OCI-LY7 (cell line): ENCODE measurements at places on chromosomes 11 and 22. TPM values are rescaled to one million over a fixed set of nuclear protein-coding genes. Genes with fewer than 3 reads are reported as not detected.

GRCh38 chr22:35900483-35901168 lies 128.0 kb downstream of the RBFOX2 start:
- no peak for DNase-seq

The SMTNL1 gene
- total RNA-seq: not detected in 2 replicates

DNA sequence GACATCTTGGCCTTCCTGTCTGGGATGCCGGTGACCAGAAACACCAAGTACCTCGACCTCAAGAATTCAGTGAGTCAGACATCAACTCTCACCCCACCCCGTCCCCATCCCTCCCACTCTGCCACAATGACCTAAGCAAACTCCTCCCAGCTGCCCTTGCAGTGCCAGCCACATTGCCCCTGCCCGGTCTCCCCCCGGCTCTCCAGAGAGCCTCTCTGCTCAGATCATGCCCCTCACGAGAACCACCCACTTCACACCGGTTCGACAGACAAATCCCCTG lies 23.6 kb upstream of the MYRF start:
- DNase-seq: no peak

The EMID1 gene
- total RNA-seq: not detected in 2 replicates

The YAP1 gene
- total RNA-seq: 0.11 TPM in 1 of 2 replicates, not detected in the other

The MRGPRF gene
- total RNA-seq: not detected in 2 replicates

DNA sequence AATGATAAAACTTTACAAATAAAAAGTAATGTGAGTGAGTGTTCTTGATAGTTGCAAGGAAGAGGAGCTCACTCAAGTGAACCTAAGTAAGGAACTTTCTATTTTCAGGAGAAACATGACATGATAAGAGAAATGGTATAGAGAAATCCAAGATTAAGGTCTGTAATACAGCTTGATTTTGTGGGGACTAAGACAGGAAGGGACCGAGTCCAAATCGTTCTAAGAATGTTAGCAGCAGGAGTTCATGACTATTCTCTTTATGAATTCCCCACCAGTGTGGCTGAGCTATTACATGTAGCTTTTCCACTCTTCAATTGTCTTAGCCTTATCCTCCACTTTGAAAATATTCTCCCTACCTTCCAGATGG lies 698.6 kb upstream of the ARHGAP42 start:
- DNase-seq: no peak

- peak; percentile 63 for DNase-seq
These were observed 4.4 kb upstream of the WEE1 start for GRCh38 chr11:9568854-9569587.

The CALCB gene
- total RNA-seq: not detected in 2 replicates

GRCh38 chr11:133164986-133165385 lies 367.3 kb downstream of the OPCML start:
- DNase-seq: no peak
